ENCODE measurements at places on chromosomes 1 and 21. TPM values are rescaled to one million over a fixed set of nuclear protein-coding genes. Genes with fewer than 3 reads are reported as not detected.

Gene REN
- total RNA-seq: not detected

Gene FLG2
- total RNA-seq: not detected

Gene RNF186
- total RNA-seq: not detected

Gene TGFBR3
- 4.9 TPM for total RNA-seq

- DNase-seq: peak; percentile 19
Observed at GRCh38 chr1:228944935-228945371, 209.7 kb downstream of the RHOU start.

- no peak for DNase-seq
Observed at GRCh38 chr1:168097921-168098528, 38.7 kb downstream of the GPR161 start.

GRCh38 chr21:33403786-33404585 is 773 bp downstream of the IFNGR2 start:
- peak; percentile 59 for DNase-seq

DNA sequence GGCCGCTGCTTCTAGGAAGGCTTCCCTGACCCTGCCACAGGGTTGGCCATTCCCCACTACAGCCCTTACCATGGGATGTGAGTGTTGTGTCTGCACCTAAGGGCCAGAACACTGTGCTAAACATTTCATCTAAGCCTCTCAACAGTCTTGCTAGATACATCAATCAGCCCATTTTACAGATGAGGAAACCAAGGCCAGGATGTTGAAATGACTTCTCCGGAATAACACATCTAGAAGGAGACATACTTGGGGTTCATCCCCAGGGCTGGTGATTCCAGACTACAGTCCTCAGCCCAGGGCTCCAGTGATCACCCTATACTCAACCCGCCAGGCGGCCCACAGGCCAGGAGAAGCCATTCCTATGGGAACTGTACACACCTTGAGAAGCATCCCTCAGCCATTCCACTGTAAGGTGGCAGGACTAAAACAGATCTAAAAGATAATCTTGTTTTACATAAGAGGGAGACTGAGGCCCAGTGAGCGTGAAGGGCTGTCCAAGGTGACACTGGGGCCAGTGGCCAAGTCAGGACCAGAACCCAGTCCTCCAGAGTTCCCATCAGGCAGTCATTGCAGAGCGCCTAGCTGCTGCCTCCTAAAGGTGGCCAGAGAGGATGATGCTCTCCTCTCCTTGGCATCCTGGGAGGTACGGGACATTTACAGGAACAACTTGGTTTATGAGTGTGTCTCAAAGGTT is 119.5 kb downstream of the GLIS1 start:
- DNase-seq: no peak

GRCh38 chr1:208036106-208036808 is 125.3 kb upstream of the CD34 start:
- DNase-seq: no peak

DNA sequence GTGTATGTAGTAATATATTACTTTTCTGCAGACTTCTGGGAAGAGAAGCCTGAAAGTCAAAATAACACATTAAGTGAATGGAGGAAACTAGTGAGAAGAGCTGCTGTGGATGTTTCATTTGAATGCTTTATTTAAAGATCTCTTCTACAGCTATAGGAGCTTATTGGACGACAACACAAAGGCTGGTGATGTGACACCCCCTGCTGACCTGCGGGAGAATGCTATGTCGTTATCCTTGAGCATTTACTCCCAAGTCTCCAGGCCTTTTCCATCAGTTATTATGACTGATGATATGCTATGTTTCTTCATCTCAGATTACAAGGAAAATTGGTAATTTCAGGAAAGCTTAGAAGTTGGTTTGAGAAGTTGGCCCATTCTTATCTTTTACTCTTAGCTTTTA is 22.3 kb upstream of the PLA2G4A start:
- DNase-seq: no peak

DNA sequence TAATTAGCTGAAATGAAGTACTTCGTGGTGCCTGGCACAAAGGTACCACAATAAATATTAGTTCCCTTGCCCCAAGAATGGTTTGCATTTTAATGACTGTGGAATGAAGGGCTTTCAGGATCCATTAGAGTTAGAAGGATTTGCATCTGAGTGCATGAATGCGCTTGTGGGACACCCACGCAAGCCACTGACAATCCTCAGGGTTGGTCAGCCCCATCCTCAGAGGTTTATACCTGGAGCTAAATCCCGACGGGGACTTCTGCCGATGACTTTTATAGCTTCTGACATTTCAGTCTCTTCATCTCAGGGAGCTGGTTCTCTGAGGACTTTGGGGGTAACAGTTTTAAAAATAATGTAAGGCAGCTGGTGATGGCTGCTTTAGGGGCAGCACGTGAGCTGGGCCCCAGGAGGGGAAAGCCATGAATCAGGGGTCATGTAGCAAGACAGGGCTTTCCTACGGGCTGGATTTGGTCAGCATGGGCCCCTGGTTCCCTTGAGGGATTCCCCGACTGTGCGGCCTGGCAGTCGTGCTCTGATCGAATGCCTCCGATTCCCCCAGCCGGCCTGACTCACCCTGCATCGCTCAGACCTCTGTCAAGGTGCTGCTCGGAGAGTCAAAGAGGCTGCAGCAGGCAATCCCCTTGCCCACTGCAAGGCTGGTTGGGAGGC is 20.8 kb upstream of the IL10 start:
- peak; percentile 56 for DNase-seq

GRCh38 chr21:33283203-33283602 is 17.0 kb downstream of the IL10RB start:
- no peak for DNase-seq

GRCh38 chr1:7549277-7550161 is 221.6 kb upstream of the VAMP3 start:
- peak; percentile 78 for DNase-seq

DNA sequence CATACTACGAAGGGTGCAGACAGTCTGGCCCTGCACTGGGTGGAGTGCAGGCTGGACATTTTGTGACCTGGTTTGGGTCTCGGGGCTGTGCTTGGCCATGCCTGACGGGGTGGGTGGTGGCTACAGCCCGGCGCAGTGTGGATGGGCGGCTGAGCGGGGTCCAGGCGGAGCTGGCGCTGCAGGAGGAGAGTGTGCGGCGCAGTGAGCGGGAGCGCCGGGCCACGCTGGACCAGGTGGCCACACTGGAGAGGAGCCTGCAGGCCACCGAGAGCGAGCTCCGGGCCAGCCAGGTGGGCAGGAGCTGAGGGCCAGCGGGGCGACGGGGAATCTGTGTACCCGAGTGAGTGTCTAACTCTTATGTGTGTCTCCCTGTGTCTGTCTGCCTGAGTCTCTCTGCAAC is 14.1 kb downstream of the MFAP2 start:
- DNase-seq: no peak

- DNase-seq: no peak
Observed at GRCh38 chr21:27112186-27112585, 145.3 kb upstream of the ADAMTS5 start.

DNA sequence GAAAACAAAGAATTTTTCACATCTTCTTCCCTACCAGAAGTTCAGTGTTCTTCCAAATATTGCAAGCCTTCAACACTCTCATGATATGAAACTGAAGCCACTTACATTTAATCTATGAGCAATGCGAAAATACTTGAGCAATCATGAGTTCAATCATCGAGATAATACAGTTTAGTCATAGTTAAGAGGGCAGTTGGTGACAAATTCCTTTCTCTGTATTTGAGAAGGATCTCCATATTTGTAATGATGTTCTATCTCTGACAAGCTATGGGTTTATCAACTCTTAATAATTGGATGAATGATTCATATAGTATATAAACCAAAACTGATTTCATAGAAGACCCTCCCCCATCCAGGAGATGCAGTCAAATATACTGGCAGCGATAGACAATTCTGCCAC is 29.7 kb upstream of the PYHIN1 start:
- DNase-seq: no peak

DNA sequence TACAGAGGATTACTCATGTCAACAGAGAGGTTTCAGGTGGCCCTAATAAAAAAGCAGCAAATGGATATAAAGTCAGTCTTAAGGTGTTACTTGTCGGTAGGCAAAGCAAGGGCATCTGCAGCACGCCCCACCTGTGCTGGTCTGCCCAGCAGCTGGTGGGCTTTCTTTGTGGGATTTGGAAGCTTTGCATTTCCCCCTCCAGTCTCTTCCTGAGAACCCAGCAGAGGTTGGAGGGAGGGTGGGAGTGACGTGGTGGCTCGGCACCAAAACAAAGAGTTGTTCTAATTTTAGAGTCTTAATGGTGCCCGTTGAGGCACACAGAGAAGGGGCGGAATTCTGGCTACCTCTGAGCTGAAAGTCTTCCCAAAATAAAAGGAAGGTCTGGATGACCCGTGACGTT is 4.8 kb upstream of the PCBP3 start:
- DNase-seq: no peak

DNA sequence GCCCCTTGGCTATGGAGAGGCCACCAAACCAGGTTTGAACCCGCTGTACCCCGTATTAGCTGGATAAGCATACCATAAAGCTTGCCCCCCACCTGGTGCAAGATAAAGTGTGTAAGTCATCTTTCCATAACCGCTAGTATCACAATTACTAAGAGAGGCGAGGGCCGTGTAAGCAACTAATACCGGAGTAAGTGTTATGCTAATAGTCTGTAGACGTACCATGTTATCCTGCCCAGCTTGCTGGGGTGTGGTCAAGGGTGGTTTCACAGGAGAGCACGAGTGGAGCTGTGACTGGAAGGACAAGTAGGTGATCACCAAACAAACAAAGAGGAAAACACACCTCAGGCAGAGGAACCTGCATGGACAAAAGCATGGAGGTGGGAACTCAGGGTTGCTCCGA is 3.6 kb upstream of the TNFRSF1B start:
- peak; percentile 61 for DNase-seq

- DNase-seq: no peak
Observed at GRCh38 chr1:242455052-242455361, 69.5 kb downstream of the PLD5 start.

- DNase-seq: peak; percentile 79
Observed at GRCh38 chr1:185244015-185244747, 72.9 kb downstream of the IVNS1ABP start.

All from activated CD4-positive, alpha-beta memory T cell treated with anti-CD3 and anti-CD28 coated beads for 36 hours (primary cell).